ENCODE measurements at places on chromosomes 7 and 10.

DNA sequence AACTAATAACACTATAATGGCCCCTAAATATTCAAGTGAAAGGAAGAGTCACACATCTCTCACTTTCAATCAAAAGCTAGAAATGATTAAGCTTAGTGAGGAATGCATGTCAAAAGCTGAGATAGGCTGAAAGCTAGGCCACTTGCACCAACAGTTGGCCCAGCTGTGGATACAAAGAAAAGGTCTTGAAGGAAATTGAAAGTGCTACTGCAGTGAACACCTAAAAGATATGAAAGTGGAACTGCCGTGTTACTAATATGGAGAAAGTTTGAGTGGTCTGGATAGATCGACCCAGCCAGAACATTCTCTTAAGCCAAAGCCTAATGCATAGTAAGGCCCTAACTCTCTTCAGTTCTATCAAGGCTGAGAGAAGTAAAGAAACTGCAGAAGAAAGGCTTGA, 12.1 kb upstream of the SNX13 start:
- DNase-seq, result no peak

- DNase-seq, result no peak
Observed at GRCh38 chr7:6413637-6414036, 34.1 kb downstream of the DAGLB start.

GRCh38 chr7:41245916-41246315, 457.0 kb downstream of the INHBA start:
- no peak for DNase-seq

DNA sequence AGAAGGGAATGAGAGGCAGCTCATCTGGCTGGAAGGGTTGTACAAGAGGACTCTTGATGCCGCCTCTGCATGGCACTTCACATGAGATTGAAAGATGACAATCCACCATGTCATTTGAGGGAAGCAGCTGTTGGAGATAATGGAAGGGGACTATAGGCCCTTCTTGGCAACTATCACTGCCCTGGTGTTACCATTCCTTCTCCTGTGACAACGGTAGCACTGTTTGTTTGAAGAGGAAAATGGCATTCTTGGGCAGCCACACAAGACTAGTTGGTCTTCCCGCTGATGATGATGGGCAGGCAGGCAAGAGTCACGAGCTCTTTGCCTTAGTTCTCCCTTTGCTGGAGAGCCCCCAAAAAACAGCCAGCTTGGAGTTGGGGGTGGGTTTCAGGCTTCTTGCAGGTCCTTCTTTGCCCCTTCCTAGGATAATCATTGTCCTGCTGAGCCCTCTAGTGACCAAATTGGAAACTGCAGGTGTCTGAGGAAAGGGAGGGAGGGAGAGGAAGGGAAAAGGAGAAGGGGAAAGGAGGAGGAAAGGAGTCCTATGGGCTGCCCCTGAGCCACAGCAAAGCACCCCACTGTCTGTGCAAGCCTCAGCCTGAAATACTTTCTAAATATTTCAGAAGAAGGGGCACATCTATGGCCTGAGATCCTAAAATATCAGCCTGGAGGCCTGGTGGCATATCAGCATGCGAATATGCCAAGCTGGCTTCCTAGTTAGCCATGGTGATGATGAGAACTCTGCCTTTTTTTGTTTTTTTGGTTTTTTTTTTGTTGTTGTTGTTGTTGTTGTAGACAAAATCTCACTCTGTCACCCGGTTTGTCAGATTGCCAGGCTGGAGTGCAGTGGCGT, 165.6 kb upstream of the KMT2E start:
- peak; percentile 37 for DNase-seq

- DNase-seq, result no peak
Observed at GRCh38 chr10:16943295-16944285, 126.4 kb upstream of the RSU1 start.

GRCh38 chr7:128381161-128381821, 19.8 kb upstream of the PRRT4 start:
- DNase-seq, result no peak

GRCh38 chr10:87656431-87657072, 3.1 kb upstream of the PAPSS2 start:
- no peak for DNase-seq

- no peak for DNase-seq
Observed at GRCh38 chr10:57946833-57947232, 320.9 kb downstream of the IPMK start.

DNA sequence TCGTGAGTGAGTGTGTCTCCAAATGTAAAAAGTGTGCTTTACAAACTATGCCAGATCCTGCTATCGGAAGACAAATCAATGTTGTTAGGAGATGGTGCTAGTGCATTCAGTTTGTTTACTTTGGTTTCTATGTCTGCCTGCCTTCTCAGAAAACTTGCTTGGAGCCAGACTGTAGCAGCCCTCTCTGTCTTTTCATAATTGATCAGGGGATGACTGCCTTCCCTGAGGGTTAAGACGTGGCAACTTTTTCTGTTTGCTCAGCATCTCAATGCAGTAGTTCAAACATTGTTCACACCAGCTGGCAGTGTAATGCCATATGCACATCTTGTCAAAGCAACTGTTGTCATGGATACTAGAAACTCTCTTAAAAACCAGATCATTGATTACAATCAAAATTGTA, 118.5 kb downstream of the FOXP2 start:
- no peak for DNase-seq

GRCh38 chr7:129650056-129650758, 38.7 kb downstream of the NRF1 start:
- DNase-seq, result no peak

- DNase-seq, result no peak
Observed at GRCh38 chr7:80131675-80132435, 2.8 kb upstream of the GNAI1 start.

GRCh38 chr10:69745698-69746097, 56.0 kb upstream of the COL13A1 start:
- DNase-seq, result no peak

DNA sequence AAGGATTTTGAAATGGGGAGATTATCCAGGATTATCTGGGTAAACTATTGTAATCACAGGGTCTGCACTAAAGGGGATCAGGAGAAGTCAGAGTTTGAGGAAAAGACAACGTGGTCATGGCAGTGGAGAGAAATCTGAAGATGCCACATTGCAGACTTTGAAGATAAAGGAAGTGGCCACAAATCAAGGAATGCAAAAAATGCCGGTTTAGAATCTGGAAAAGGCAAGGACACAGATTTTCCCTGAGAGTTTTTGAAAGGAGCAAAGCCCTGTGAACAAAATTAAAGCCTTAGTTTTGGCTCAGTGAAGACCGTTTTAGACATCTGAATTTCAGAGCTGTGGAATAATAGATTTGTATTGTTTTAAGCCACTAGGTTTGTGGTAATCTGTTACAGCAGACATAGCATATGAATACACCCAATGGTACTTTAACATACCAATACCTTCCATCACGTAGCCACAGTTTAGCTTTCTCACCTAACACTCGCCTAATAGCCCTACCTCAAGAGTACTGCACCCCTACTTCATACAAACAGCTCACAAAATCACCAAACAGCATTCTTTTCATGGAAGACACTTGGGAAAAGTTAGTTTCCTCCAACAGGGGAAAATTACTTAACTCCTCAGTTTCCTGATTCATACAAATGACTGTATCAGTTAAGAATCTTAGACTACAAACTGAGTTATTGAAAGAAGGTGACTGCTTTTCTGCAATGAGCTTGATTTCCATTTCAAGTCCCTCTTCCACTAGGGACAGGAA, 446.5 kb downstream of the INHBA start:
- DNase-seq, result no peak

DNA sequence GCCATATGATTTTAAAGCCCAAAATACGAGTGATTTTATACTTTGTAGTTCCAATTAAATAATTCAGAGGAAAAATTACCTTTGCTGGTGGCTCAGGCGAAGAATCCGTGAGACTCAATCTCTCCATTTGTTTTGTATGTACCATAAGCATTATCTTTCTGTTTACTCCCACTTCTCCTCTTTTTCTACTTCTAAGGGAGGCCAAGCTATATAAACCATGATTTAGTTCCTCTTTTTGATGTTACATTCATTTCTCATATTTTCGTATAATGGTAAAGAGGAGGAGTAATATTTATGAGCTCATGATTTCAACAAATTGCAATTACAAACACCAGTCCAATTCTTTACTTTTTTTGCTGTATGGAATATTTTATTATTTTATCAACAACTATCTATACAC, 50.6 kb upstream of the TES start:
- DNase-seq, result no peak

- no peak for DNase-seq
Observed at GRCh38 chr7:10934292-10934691, 39.4 kb upstream of the PHF14 start.

DNA sequence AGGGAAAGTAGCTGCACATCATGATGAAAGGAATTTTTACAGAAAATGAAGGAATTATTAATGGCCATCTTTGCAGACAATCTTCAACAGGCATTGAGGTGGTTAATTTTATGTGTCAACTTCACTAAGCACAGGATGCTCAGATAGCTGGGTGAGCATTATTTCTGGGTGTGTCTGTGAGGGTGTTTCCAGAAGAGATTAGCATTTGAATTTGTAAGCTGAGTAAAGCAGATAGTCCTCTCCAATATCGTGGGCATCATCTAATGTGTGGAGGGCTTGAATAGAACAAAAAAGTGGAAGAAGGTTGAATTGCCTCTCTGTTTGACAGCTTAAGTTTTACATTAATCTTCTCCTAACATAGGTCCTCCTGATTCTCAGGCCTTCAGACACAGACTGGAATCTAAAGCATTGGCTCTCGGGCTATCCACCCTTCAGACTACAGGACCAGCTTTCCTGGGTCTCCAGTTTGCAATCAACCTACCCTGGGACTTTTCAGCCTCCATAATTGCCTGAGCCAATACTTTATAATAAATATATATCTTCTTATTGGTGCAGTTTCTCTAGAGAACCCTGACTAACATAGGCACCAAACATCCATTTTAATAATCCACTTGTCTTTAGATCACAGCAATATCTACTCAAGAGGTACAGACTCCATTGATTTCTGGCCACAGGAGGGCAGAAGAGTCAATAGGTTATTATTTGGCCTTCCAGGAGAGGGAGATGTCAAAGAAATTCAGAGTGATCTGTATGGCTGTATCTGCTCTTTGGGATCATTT, 10.5 kb upstream of the CRPPA start:
- no peak for DNase-seq

DNA sequence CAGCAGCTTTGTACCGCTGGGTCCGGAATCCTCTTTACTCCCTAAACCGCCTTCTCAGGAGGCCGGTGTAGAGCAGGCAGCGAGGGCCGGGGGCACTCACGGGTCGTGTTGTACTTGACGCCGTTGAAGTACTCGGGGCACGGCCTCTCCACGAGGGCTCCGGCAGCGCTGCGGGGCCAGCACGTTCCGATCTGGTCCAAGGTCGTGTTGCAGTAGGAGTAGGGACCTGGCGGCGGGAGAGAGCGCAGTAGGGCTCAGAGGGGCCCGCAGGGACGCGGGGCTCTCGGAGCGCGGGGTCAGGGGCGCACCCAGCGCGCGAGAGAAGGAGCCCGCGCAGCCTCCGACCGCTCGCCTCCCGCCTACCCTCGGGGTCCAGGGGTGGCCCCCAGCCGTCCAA, 443 bp downstream of the CRHR2 start:
- no peak for DNase-seq

GRCh38 chr7:2016761-2017480, 215.8 kb downstream of the MAD1L1 start:
- DNase-seq, result no peak

DNA sequence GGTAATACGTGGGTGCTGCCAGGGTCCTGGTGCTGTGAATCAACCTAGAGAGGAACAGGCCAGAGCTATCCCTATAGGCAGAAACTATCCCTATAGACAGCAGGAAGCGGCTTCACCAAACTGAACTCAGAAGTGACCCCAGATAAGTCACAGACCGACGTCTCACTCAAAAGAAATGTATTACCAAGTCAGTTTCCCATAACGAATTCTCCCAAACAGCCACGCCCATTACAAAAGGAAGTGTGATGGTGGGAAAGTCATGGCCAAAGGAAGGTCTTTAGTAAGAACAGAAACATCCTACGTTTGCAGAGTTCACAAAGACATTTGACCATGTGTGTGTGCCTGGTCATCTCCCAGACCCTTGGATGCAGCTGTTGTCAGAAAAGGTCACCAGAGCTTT, 470.8 kb upstream of the ADARB2 start:
- no peak for DNase-seq

- no peak for DNase-seq
Observed at GRCh38 chr7:79820387-79820786, 314.2 kb upstream of the GNAI1 start.

DNA sequence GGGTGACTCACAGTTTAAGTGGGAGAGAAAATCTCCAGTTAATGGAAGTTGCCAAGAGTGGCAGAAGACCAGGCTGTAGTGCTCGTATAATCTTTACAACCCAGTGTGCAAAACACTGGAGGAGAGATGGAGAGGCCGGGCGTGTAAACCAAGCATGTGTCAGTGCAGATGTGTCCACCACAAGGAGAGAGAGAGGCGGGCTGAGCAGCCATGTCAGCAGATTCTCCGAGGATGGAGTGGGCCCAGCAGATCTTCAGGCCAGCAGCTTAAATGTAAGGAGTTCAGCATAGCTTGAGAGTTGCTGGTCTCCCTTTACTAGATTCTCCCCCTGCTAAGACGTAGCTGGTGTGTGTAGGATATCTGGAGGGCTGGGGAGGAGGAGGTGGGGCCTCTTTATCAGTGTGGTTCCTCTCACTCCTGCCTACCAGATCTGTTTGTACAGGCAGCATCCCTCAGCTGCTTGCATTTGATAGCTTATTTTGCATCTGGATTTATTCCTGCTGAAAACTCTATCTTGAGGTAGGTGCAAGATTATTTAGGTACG, 13.7 kb downstream of the BPGM start:
- DNase-seq, result no peak

DNA sequence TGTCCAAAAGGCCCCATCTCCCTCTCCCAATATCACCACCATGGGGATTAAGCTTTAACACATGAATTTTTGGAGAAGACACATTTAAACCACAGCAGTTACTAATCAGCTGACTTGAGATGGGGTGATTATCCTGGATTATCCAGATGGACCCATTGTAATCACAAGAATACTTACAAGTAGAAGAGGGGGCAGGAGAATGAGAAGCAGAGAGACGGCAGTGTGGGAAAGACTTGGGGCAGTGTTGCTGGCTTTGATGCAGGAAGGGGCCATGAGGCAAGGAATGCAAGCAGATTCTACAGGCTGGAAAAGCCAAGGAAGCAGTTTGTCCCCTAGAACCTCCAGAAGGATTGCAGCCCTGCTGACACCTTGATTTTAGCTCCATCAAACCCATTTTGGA, 30.7 kb upstream of the INMT start:
- no peak for DNase-seq

- DNase-seq, result no peak
Observed at GRCh38 chr10:132570771-132571649, 33.4 kb downstream of the INPP5A start.
